ENCODE measurements at places on chromosomes 2 and 18. TPM values are rescaled to one million over a fixed set of nuclear protein-coding genes. Genes with fewer than 3 reads are reported as not detected.

Gene VIL1
- total RNA-seq: not detected

Gene HOXD12
- total RNA-seq: not detected

Gene CAVIN2
- 149 TPM for total RNA-seq

Gene TAF1B
- 32.3 TPM for total RNA-seq

Gene PRSS56
- not detected for total RNA-seq

GRCh38 chr2:188975497-188976102 lies 1.4 kb downstream of the COL3A1 start:
- H3K27ac ChIP-seq: peak overlapping the region; percentile 87
- H3K27me3 ChIP-seq: no peaks in the 10 kb centered on the region
- no peaks in the 10 kb centered on the region for H3K36me3 ChIP-seq
- peaks cover 5% of the 10 kb centered on the region for H3K4me1 ChIP-seq

GRCh38 chr2:42880738-42881690 lies 88.6 kb upstream of the HAAO start:
- DNase-seq: no peak
- no peaks in the 10 kb centered on the region for H3K27me3 ChIP-seq
- no peak overlapping the region for H3K27ac ChIP-seq
- no peak overlapping the region for H3K4me3 ChIP-seq
- no peaks in the 10 kb centered on the region for H3K36me3 ChIP-seq
- peaks cover 13% of the 10 kb centered on the region for H3K4me1 ChIP-seq

DNA sequence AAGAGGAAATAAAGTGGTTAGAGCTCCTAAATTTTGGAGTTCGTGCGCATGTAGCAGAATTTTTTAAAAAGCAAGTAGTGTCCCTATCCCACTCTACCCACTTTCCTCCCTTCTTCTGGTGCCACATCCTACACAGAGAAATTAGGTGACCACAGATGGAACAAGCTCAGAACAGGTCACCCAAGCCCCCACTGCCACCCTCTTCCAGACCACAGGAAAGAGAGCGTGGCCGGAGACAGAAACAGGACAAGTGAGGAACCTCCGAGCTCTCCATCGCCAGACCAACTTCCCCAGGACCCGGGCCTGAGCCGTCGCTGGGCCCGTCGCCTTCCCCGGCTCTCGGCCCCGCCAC lies 433 bp downstream of the NPC1 start:
- peaks cover 12% of the 10 kb centered on the region for H3K4me1 ChIP-seq
- H3K36me3 ChIP-seq: no peaks in the 10 kb centered on the region
- DNase-seq: no peak
- no peaks in the 10 kb centered on the region for H3K27me3 ChIP-seq
- H3K27ac ChIP-seq: peak overlapping the region; percentile 99

GRCh38 chr2:96397756-96398530 lies 62.4 kb downstream of the NCAPH start:
- H3K4me3 ChIP-seq: no peak overlapping the region
- H3K27ac ChIP-seq: no peak overlapping the region
- no peak for DNase-seq
- H3K4me1 ChIP-seq: no peaks in the 10 kb centered on the region
- no peaks in the 10 kb centered on the region for H3K27me3 ChIP-seq
- H3K36me3 ChIP-seq: no peaks in the 10 kb centered on the region

DNA sequence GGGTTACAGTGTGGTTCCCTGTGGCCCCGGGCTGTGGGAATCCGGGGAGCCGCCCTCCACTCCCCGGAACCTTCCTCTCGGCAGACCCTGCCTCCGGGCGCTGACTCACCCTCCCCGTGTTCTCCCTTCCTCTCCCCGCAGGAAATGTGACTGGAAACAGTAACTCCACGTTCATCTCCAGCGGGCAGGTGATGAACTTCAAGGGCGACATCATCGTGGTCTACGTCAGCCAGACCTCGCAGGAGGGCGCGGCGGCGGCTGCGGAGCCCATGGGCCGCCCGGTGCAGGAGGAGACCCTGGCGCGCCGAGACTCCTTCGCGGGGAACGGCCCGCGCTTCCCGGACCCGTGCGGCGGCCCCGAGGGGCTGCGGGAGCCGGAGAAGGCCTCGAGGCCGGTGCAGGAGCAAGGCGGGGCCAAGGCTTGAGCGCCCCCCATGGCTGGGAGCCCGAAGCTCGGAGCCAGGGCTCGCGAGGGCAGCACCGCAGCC lies 59.5 kb downstream of the TNFRSF11A start:
- no peaks in the 10 kb centered on the region for H3K27me3 ChIP-seq
- H3K4me1 ChIP-seq: no peaks in the 10 kb centered on the region
- no peak overlapping the region for H3K4me3 ChIP-seq
- no peaks in the 10 kb centered on the region for H3K36me3 ChIP-seq
- no peak overlapping the region for H3K27ac ChIP-seq

GRCh38 chr2:17644997-17645720 lies 104.7 kb downstream of the VSNL1 start:
- no peak overlapping the region for H3K4me3 ChIP-seq
- H3K36me3 ChIP-seq: no peaks in the 10 kb centered on the region
- H3K27me3 ChIP-seq: no peaks in the 10 kb centered on the region
- no peak for DNase-seq

GRCh38 chr18:44856157-44856556 lies 175.5 kb downstream of the SETBP1 start:
- H3K4me3 ChIP-seq: no peak overlapping the region
- no peaks in the 10 kb centered on the region for H3K27me3 ChIP-seq
- H3K36me3 ChIP-seq: no peaks in the 10 kb centered on the region
- H3K27ac ChIP-seq: no peak overlapping the region
- no peak for DNase-seq

Data from thyroid gland (tissue), 4 donors.